ENCODE measurements at places on chromosomes 7 and 10.

DNA sequence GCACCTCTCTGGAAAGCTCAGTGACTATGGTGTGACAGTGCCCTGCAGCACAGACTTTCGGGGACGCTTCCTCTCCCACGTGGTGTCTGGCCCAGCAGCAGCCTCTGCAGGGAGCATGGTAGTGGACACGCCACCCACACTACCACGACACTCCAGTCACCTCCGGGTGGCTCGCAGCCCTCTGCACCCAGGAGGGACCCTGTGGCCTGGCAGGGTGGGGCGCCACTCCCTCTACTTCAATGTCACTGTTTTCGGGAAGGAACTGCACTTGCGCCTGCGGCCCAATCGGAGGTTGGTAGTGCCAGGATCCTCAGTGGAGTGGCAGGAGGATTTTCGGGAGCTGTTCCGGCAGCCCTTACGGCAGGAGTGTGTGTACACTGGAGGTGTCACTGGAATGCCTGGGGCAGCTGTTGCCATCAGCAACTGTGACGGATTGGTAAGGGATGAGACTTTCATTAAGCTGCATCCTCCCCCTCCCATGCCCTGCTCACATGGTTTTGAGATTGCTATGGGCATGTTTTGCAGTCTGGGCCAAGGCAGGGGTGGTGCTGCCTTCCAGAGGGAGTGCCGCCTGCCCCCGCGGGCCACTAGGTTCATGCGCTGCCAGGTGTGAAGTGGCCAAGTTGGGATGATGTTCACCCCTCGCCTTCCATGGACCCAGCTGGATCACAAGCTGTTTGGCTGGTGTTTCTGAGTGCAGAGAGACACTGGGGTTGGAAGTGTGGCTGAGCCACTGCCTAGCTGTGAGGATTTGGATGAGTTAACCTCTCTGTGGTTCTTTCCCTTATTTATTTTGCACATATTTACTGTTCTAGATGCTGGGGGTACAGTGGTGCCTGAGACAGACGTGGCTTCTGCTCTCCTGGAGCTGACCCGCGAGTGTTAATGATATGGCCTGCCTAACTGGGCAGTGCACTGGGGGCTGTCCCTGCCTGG, 2.5 kb downstream of the ADAMTS14 start:
- no peak for DNase-seq

- no peak for DNase-seq
These were observed 21.0 kb upstream of the C10orf71 start for GRCh38 chr10:49277973-49278372.

- DNase-seq, result no peak
These were observed 4.8 kb upstream of the CPXM2 start for GRCh38 chr10:123896246-123896927.

DNA sequence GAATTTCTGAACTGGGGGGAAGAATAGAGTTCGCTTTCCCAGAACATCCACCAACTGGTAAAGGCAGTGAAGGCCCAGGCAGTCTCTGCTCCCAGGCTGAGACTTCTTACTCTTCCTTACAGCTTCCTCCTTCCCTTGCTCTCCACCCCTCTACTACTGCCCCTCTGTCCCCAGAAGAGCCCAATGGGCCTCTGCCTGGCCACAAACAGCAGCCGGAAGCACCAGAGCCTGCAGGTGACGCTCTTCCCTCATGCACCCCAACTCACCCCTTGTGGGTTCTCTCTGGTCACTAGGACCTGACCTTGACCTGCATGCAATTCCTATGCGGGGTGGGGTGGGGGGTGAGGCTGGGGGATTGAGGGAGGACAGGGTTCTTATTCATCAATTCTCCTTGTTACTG, 16.5 kb downstream of the FAM131B start:
- DNase-seq, result no peak

DNA sequence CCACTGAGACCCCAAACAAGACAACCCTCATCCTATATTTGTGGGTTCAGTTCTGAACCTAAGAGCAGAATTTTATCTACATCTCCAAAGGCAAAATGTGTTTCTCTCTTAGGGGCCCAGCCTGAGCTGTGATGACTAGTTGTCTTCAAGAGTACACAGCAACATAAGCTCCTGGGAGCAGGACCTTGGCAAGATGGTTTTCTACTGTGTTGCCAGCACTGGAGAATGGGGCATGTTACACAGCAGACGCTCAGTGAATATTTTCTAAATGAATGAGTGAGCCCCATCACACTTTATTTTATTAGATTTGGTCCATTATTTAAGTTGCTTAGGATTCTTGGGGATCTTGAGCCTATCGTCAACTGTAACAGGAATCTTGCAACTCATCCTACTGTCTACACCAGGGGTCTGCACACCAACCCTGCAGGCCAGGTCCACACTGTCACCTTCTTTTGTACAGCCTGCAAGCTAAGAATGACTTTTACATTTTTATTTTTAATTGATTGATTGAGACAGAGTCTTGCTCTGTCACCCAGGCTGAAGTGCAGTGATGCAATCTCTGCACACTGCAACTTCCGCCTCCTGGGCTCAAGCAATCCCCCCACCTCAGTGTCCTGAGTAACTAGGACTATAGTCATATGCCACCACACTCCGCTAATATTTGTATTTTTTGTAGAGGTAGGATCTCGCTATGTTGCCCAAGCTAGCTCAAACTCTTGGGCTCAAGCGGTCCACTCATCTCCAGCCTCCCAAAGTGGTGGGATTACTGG, 347.1 kb downstream of the FGFR2 start:
- DNase-seq, result no peak

DNA sequence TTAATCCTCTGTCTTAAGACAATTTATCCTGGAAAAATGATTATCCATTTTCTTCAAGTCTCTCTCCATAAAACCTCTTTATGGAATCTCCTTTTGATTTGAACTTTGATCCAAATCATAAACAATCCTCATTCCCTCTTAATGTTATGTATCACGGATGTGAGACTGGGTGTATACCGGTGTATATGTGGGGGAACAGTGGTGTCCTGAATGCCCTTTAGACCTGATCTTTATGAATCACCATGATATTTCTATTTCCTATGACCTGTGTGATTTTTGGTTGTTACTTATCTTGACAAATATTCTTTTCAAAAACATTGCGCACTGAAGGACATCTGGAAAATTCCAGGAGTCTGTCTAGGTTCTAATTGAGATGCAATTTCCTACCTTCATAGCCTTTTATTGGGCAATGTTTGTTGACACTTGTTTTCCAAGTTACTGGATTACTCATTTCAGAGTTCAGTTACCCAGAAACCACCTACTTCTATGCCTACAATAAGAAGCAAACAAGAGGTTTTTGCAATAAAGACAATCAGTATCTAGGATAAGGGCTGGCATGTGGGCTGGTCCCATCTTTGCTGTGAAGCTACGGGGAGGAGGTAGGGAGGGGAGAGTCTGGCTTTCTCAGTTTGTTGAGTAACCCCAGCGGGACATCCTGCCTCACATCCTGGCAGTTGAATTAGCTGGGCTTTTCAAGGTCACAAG, 190.4 kb downstream of the CTTNBP2 start:
- peak; percentile 44 for DNase-seq

DNA sequence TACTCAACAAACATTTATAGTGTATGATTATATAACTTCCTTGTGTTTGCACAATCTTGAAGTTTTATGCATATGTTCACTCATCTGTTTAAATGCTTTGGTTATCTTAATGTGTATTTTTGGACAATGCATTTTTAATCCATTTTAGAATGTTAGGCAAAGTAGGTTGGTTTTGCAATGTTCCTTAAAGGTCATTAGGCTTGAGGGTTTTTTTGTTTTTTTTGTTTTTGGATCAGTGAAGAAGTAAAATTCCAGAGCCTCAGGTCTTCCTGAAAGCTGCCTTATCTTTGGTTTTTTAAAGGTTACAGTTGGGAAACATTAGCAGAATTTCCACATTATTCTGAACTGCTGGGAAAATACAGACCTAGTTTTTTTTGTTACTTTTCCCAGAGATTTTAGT, 12.8 kb downstream of the MDFIC start:
- DNase-seq, result no peak

GRCh38 chr7:26584326-26584725, 280.1 kb downstream of the SKAP2 start:
- no peak for DNase-seq

DNA sequence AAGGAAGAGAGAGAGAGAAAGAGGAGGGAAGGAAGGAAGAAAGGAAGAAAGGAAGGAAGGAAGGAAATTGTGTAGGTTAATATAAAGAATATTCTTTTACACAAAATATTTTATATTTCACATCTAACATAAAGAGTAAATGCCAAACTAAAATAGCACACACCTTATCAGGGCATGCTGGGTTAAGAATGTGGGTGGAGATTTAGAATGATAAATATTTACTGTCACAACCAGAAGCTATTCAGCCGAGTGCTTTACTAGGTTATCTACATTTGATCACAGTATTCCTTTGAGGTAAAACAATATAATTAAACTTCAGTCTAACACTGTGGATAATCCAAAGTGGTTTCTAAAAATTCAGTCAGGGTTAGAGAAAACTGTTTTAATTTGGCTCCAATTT, 103.3 kb downstream of the SEMA3A start:
- no peak for DNase-seq

DNA sequence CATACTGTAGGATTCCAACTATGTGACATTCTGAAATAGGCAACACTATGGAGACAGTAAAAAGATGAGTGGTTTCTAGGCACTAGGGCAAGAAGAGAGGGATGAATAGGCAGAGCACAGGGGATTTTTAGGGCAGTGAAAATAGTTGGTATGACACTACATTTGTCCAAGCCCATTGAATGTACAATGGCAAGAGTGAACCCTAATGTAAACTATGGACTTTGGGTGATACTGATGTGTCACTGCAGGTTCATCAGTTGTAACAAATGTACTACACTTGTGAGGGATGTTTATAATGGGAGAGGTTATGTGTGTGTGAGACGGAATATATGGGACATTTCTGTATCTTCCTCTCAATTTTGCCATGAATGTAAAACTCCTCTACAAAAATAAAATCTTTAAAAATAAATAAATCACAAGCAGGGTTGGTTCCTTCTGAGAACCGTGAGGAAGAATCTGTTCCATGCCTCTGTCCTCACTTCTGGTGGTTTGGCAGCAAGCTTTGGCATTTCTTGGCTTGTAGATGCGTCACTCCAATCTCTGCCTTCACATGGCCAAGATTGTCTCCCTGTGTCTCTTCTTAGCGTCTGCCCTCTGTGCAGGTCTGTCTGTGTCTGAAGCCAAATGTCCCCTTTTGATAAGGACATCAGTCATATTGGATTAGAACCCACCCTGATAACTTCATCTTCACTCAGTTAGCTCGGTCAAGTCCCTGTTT, 83.1 kb upstream of the AGBL3 start:
- peak; percentile 24 for DNase-seq

DNA sequence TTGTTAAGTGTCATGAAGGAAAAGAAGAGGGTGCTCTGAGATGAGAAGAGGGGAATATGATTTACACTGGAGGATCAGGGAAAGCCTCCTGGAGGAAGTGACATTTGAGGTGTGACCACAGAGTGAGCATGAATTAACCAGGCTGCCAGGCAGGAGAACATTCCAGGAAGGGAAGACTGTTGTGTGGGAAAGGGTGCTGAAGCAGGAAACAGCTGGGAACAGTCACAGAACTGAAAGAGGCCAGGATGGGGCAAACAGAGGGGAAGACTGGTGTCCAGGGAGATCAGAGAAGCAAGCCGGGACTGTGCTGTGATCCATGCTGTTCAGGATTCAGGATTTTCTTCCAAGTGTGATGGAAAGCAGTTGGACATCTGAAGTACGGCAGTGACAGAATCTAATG, 14.9 kb downstream of the HIPK2 start:
- DNase-seq, result peak; percentile 52

- DNase-seq, result no peak
These were observed 21.6 kb upstream of the COL13A1 start for GRCh38 chr10:69780077-69780476.

DNA sequence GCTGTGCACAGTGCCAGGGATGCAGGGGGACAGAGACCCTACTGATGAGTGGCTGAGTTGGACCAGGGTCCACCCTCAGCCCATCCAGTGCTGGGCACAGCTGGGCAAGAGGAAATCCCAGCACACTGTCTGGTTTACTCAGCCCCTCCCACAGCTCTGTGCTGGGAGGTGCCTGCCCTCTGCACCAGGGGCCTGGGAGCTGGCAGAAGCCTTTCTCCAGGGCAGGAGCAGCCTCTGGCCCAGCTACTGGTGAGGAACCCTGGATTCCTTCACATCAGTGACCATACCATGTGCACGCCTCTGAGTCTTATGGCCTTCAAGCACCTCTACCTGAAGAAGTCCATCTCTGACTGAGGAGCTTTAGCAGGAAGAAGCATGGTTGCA, 25.9 kb upstream of the C10orf71 start:
- DNase-seq, result no peak

- no peak for DNase-seq
These were observed 143.7 kb downstream of the CREB5 start for GRCh38 chr7:28556025-28556424.

DNA sequence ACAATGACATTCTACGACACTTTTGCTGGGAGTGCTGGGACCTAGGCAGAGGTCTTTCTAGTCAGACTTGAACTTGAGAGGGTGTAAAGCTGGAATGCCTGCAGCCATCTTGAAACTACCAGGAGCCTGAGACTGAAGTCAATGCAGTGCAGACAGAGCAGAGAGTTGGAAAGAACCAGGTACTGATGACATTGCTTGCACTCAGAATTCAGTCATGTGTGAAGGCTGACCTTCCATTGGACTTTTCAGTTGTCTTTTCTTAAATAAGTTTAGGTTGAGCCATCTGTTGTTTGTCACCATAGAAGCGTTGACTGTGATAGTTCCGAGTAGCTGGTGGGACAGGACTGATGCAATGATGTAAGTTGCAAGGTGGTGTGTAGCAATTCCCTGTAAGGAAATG, 3.1 kb upstream of the PLPP4 start:
- no peak for DNase-seq

DNA sequence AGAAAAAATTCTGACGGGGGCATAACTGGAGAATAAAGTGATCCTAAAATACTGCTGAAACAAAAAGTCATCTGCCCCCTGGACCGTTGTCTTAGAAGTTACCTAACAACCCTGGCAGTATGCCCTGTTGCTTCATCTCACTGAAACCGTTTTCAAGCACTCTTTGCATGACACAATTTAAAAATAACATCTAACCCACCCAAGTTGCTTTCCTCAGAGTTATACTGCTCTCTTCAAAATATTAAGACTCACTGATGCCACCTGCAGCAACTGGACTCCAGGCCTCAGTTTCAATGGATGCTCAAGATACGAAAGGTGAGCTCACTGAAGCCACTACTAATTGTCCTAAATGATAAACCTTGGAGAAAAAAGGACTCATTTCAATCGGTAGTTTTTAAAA, 57.4 kb downstream of the CDK6 start:
- DNase-seq, result peak; percentile 95

DNA sequence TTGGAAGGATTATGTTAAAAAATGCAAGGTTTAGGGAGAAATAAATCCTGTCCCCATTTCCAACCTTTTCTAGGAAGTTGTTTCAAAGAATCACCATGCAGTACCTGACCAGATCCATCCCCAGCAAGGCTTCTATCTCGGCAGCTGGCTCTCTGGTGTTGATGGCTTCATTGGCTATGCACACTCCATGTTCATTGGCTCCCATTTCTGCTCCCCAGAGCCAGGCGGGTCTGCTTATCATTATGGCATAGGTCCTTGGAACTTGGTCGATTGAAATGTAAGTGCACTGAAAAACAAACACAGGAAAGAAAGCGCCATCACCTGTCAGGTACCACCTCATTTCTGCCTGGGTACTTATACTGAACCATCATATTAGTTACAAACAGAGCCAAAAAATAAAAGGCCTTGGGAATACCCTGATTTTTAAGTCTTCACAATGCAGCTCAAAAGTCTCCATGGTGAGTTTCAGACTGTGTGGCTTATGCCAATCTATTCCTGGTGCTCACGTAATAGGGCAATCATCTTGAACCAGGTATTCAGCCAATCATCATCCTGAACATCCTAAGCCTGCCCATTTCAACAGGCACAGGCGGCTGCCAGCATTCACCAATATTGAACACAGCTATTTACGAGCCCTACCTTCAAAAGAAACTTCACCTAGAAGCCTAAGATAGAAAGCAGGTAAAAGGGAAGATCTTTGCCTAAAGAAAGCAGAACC, 34.4 kb downstream of the SCRN1 start:
- no peak for DNase-seq
